ENCODE measurements at places on chromosomes 3 and 15. TPM values are rescaled to one million over a fixed set of nuclear protein-coding genes. Genes with fewer than 3 reads are reported as not detected.

ANKRD34C gene
- under 0.01 TPM for total RNA-seq

SCN11A gene
- total RNA-seq, result 0.38 TPM

CCDC54 gene
- total RNA-seq, result not detected

KLHL25 gene
- 3.7 TPM for total RNA-seq

FETUB gene
- total RNA-seq, result 0.09 TPM

ZIC4 gene
- not detected for total RNA-seq

DNA sequence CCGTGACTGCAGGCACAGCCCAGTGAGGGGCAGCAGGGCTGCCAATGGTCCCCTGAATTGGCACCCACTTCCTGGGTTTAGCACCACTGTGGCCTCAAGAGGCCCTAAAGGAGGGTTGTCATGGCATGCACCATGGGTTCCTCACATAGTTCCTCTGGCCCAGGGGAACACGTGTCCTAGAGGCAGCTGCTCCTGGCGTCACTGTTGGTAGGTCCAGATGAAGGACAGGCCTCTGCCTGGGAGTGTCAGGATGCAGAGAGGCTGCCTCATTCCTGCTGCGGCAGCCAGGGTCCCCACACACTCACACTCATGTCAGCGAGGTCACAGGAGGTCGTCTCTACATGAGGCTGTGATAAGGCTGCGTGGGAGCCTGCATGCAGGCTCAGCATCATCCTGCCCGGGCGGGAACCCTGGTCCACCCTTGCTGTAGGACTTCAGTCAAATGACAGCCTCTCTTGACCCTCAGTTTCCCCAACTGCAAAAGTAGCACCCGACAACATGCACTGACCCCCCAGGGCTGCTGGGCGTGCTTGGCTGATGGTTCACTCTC is 26.1 kb upstream of the SFMBT1 start:
- DNase-seq, result no peak

GRCh38 chr3:68334367-68334986 is 597.9 kb downstream of the TAFA4 start:
- DNase-seq, result no peak

- no peak for DNase-seq
Observed at GRCh38 chr3:167772992-167773391, 37.5 kb downstream of the SERPINI1 start.

GRCh38 chr3:42493126-42493797 is 9.2 kb upstream of the VIPR1 start:
- no peak for DNase-seq

DNA sequence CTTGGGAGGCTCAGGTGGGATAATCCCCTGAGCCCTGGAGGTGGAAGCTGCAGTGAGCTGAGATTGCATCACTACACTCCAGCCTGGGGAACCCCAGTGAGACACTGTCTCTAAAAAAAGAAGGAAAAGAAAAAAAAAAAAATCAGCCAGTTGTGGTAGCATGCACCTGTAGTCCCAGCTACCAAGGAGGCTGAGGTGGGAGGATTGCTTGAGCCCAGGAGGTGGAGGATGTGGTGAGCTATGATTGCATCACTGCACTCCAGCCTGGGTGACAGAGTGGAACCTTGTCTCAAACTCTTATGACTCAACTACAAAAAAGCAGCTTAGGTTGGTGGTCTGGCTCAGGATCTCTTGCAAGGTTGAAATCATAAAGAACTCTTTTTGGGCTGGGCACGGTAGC is 19.3 kb upstream of the GPX1 start:
- no peak for DNase-seq

DNA sequence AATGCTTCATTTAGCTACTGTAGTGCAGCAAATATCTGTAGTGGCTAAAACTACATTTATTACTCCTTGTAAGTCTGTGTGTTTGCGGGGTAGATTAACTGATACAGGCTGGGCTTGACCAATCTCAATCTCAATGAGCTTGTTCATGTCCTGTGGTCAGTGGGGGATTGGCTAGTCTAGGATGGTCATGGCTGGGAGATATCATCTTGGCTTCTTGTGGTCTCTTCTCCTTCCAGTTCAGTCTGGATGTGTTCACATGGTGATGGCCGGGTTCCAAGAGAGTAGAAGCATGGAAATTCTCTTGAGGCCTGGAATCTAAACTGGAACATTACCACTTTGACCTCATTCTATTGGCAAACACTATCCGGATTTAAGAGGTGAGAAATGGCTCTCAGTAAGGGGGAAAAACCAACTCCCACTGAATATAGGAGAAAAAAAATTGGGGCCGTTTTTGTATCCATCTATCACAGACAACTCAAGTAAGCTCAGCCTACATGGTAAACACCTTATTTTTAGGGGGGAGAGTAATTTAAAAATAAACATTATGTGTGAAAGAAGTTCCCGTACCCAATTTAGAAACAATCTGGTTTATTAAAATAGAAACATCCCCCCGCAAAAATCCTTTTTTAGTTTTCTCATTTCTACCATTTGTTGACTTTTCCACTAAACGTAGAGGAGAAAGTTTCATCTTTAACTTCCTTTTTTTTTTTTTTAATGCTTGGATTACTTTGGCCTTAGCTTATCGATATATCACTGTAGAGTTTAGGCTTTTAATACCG is 284.9 kb upstream of the TBC1D5 start:
- DNase-seq, result no peak

GRCh38 chr3:114542359-114542758 is 248.5 kb downstream of the TIGIT start:
- no peak for DNase-seq

DNA sequence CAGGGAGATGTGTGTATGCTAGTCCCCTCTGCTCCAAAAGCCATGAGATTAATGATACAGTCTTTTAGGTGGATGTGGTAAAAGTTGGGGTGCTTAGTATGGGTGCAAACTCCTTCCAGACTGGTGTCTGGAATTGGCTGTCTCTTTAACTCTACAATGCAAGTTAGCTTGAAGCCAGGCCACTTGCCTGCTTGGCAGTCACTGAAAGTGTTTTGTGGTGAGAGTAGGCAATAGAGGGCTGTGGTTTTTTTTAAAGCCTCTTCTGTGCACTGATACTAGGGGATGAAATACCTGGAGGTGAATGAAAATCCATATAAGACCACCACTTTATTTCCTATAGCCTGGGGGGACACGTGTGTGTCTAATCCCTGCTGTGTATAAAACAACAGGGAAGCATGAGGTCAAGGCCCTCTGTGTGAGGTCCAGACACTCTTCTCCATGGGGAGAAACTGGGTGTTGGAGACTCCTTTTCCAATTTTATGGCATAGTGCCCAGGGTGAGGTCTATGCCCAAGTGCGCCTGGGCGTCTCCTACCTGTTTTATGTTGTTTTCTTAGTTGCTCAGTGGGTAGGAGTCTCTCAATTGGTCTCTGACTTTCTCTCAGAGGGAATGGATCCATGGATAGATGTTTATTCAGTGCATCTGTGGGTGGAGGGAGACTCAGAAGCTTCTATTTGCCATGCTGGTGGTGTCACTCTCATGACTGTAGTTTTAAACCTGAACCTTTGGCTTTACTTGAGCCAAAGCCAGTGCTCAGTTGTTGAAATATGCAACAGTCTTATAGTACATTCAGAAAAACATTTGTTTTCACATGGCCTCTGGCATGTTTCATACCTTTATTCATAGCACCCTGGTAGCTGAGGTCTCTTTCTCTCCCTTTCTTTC is 327.8 kb upstream of the ATP11B start:
- no peak for DNase-seq

DNA sequence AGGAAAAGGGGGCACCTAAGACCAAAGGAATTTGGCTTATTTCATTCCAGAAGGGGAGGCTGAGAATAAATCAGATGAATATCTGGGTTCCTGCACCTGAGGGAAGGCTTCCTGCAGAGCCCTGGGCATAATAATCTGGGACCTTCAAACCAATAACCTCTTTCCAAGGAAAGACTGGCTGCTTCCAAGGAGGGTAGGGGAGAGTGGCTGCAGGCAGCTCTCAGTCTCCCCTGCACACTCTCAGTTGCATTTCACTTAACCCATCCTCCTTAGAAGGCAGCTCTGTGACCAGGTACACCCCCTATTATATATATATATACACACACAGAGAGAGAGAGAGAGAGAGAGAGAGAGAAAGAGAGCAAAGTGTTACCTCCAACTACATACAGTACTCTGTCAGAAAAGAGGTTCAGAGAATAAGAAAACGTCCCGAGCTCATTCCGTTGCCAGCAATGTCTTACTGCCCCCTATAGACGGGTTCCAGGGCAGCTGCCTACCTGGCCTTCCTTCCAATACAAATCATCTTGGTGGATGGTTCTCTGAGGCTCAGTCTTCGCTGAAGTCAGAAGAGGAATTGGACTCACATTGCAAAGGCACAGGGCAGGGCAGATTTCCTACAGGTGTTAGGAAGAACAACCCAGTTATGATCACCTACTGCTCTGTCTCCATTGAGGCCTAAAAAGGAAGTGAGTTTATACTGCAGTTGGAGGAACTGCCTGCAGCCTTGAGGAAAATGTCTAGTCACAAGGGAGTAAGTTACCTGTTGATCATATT is 26.1 kb downstream of the CAPN3 start:
- peak; percentile 48 for DNase-seq

- DNase-seq, result no peak
Observed at GRCh38 chr3:128932516-128933212, 53.2 kb downstream of the ACAD9 start.

- no peak for DNase-seq
Observed at GRCh38 chr3:103002425-103003176, 567.8 kb downstream of the ZPLD1 start.

DNA sequence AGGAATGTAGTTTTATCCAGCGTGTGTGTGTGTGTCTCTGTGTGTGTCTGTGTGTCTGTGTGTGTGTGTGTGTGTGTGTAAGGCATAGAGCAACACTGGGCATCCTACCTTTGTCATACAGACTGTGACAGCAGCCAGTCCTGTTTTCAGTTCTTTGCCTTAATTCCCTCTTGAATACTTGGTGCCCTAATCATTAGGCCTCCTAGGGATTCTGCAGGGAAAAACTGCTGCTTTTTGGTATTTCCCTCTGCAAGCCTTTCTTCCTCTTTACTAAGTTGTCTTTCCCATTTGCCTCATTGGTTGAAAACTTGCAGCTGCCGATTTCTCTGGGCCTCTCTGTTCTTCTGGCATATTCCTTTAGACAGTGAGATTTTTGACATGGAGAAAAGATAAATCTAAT is 9.2 kb downstream of the SLC25A36 start:
- DNase-seq, result no peak

GRCh38 chr3:43289841-43290470 is 3.6 kb downstream of the SNRK start:
- DNase-seq, result no peak

Data from thymus (tissue), 14 donors.